T-helper 22 cell (primary cell): ENCODE measurements at places on chromosomes 1 and 21.
A peak's percentile ranks its signal among the peaks of the same experiment; 100 is the strongest.

GRCh38 chr21:29104239-29104708 lies 26.2 kb upstream of the MAP3K7CL start:
- DNase-seq, result no peak

DNA sequence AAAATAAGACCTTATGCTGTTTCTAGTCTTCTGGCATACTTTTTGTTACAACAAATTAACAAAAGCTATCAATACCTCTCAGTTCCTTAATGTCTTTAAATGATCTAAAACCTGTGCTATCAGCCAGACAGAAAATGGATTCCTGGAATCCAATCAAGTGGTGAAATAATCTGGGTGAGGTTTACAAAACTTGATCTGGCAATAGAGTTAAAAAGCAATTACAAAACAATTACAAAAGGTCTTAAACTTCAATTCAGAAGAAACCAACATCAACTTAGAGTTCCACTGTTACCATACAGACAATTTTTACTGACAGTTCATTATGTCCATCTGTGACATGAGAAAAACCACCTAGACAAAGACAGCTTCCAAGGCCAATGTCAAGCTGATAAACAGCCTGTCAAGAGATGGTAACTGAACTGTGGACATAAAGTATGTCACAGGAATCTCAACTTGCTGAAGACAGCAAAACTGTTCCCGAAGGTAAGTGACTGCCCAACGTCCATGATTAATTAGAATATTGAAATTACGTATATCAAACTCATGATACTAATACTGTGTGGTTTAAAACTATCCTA lies 17.4 kb downstream of the ZZZ3 start:
- no peak for DNase-seq

- no peak for DNase-seq
Observed at GRCh38 chr1:24770881-24771280, 25.6 kb downstream of the CLIC4 start.

DNA sequence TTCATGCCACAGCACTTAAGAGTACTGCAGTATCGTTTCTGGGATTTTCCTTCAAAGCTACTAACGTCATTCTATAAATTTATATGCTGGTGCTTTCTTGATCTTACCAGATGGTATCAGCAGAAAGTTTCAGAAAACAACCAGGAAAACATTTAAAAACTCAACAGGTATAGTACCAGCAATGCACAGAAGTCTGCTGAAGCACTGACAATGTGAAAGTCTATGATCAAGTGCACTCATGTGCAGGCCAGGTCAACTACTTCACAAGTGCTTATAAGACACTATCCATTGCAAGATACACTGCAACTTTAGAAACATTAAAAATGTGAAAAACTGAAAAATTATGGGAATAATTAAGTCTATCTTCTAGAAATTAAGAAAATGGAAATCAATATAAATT lies 34.7 kb downstream of the LYST start:
- no peak for DNase-seq

GRCh38 chr21:41707231-41707959 lies 59.5 kb downstream of the RIPK4 start:
- DNase-seq, result no peak

DNA sequence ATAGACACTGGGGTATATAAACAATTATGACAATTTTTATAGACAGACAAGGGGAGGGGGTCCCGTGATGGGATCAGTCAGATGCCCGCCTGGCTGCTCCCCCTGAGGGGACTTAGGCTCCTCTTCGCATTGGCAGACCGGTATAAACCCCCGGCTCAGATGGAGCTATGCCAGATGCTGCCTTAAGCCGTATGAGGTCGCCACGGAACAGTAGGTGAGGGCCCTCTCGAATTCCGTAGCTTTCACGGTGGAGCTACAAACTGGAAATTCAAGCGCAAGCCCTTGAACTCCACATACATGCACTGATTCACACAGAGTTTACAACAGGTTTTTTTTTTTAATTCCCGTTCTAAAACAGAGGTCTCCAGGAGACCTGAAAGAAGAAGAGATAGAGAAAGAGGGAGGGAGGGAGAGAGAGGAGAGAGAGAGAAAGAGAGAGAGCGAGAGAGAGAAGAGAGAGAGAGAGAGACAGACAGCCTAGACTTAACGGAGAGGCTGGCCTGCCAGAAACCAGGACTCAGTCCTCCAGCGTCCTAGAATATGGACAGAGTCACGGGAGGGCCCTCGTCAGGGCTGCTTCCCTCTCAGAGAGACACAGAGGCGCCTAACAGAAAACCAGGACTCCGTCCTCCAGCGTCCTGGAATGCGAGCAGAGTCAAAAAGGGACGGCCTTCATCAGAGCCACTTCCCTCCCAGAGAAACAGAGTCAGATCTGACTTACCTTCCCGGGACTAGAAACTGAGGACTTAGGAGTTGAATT lies 24.4 kb upstream of the TMEM54 start:
- DNase-seq, result no peak

DNA sequence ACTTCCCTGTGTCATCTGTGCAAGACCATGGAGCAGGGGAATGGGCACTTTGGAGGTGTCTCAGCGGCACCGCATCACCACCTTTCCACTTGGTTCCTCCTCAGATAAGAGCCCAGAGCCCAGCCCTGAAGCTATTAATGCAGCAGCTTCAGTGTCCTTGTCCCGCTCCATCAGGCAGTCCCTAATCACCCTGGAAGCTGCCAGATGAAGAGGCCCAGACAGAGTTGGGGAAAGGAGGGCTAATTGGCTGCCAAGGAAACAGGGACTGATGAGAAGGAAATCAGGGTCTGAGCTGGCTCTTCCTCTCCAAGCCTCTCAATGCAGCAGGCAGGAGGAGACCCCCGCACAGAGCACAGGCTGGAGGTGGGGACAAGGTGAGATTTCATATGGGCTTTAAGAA lies 83.1 kb upstream of the KLHDC7A start:
- no peak for DNase-seq

GRCh38 chr1:10728595-10729410 lies 67.6 kb downstream of the CASZ1 start:
- no peak for DNase-seq

GRCh38 chr1:241787691-241788090 lies 60.3 kb upstream of the EXO1 start:
- no peak for DNase-seq

GRCh38 chr1:155507945-155508344 lies 54.7 kb downstream of the ASH1L start:
- no peak for DNase-seq

- DNase-seq, result no peak
Observed at GRCh38 chr1:228043281-228043848, 36.6 kb downstream of the WNT3A start.

GRCh38 chr1:208809876-208810275 lies 565.7 kb upstream of the PLXNA2 start:
- no peak for DNase-seq

DNA sequence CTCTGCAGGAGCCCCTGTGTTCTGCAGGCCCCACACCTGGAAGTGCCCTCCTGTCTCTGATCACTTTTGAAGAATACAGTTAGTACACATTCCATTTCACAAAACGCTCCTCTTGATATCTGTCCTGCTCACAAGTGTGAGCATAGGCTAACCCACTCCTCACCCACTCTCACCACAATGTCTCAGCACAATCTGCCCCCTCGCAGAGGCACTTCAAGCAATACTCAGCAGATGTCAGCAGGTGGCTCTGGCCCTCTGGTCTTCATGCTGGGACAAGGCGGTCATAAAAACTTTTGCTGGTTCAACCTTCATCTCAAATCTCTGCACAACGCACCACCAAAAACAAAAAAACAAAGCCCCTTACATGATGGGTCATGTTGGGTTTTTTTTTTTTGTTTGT lies 671.2 kb downstream of the MATN1 start:
- DNase-seq, result no peak

GRCh38 chr1:234699795-234700665 lies 90.1 kb upstream of the IRF2BP2 start:
- peak; percentile 5 for DNase-seq

- no peak for DNase-seq
Observed at GRCh38 chr1:226871636-226872327, 1.4 kb downstream of the PSEN2 start.

DNA sequence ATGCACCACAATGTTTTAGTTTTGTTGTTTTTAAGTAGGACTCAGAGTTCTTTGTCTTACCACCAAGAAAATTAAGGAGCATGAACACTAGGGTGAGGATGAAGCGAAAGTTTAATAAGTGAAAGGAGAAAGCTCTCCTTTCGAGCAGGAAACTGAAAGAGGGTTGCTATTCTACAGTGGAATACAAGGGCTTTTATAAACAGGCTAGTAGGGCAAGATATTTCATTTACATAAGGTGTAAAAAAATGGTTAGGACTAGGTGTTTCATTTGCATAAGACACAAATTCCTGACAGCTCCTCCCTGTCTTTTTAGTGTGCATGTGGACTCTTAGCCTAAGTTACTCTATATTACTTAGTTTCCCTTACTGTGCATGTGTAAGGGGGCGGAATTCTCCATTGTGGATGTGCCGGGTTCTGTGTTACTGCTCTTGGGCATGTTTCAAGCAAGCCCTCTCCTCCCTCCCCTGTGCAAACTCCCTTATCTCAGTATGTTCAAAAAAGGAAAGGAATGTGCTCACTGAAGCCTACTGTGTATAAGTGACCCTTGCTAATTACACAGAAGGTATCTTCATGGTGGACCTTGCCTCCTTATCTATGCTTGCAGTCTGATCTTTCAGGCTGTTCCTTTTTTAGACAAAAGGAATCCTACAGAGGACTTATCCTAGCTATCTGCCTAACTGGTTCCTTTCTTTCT lies 7.3 kb downstream of the TSHB start:
- no peak for DNase-seq

GRCh38 chr1:150012611-150013010 lies 2.1 kb upstream of the OTUD7B start:
- no peak for DNase-seq

GRCh38 chr1:15425958-15426357 lies 12.3 kb upstream of the CTRC start:
- no peak for DNase-seq

DNA sequence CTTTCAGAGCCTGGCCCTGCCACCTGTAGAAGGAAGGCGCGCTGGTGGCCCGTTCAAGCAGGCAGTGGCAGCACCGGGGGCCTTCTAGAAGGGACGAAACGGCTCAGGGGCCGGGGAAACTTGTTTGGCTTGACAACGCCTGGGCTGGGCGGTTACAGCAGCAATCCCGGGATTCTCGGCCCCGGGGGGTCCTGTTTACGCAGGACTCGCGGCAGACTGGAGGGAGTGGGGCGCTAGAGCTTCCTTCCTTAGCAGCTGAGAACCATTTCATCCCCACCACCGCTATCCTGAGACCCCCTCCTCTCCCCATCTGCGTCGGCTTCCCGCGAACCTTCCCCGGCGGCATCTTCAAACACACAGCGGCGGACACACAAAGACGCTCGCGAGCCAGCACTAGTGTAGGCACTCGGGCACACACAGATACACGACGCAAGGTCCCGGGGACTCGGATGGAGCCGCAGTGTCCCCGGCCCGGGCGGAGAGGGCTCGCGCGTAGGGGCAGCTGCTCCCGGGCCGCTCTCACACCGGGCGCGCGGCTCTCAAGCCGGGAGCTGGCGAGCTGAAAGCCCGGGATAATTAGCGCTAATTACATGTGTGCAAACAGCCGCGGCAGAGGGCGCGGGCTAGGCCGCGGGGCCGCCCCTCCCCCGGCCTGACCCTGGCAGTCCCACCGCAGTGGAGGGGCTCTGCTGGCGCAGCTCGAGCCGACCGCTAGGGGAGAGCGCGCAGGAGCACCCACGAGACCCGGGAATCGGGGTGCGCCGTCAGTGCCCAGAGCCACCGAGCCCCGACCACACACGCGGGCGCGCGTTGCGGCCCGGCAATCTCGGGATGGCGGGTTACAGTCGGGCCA lies 271.4 kb downstream of the FOXD2 start:
- DNase-seq, result no peak

DNA sequence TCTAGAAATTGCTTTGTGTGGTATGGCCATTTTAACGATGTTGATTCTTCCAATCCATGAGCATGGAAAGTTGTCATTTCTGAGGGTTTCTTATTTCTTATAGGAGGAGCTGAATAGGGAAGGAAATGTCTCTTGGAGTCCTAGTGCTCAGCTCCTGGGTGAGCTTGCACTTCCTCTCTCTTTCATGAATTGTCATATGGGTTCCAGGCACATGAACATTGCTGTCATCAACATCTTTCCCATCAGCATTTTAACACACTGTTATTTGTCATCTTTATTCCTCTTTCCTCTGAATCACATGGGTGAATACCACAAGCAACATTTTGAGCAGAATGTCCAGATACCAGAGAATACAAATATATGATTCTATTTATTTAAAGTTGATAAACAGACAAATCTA lies 23.4 kb downstream of the SLAMF6 start:
- DNase-seq, result no peak

DNA sequence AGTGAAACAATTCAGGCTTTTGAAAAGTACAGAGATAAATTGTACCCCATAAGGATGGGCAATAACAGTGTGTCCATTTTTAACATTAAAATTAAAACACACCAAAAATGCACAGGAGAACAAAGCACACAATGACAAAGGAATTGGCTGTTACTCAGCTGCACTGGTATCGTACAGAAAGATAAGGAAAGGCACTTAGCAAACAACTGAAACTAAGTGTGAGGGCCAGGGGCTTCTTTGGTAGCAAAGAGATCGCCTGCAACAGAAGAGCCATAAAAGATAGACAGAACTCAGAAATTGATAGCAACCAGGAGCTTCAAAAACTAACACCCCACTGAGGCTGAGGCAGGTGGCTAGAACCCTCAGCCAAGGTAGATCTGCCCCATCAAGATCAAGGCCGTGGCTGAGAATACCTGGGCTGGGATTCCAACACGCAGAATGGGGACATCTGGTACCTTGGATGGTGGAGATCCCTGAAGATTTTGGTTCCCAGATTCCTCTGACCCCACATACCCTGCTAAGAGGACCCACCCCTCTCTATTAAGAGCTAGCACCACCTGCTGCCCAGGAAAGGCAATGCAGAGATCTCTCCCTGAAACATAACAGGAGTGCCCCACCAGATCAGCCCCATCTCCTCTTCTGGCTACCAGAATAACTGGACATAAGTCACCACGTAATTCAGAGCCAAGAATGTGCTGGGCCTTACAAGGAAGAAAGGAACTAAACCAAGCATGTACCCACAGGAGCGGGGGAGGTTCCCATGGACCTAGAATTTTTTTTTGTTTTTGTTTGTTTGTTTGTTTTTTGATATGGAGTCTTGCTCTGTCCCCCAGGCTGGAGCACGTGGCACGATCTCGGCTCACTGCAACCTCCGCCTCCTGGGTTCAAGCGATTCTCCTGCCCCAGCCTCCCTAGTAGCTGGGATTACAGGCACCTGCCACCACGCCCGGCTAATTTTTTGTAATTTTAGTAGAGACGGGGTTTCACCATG lies 16.2 kb downstream of the PLEKHO1 start:
- peak; percentile 14 for DNase-seq

GRCh38 chr1:29180497-29181412 lies 945 bp downstream of the SRSF4 start:
- no peak for DNase-seq

DNA sequence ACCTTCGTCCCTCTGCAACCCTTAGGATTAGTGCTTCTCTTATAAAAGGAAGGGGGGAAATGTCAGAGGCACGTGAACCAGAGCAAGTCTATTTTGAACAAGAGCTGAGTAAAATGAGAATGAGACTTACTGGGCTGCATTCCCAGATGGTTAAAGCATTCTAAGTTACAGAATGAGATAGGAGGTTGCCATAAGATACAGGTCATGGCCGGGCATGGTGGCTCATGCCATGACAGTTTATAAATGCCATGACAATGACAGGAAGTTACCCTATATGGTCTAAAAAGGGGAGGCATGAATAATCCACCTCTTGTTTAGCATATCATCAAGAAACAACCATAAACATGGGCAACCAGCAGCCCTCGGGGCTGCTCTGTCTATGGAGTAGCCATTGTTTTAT lies 2.5 kb upstream of the AQP10 start:
- no peak for DNase-seq

GRCh38 chr1:20494609-20495311 lies 8.8 kb upstream of the CAMK2N1 start:
- DNase-seq, result no peak
